ENCODE measurements at places on chromosomes 2 and 18.

DNA sequence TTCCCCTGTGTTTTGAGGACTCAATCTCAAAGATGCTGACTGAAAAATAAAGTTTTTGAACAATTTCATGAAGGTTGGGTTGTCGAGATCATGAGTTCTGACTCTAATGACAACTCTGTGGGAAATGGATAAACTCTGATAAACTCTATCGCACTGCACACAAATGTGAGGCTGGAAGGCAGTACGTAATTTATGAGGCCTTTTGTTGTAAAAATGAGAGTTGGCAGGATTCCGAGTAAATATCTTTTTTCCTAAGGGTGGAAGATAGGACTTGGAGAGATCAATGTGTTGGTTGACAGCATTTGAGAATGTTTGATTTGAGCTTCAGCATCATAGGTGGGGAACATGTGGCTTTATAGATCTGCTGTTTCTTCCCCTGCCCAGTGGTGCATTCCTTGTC, 90.4 kb downstream of the SPTBN1 start:
- DNase-seq = no peak

GRCh38 chr2:73907840-73908452, 15.1 kb downstream of the ACTG2 start:
- DNase-seq = no peak

DNA sequence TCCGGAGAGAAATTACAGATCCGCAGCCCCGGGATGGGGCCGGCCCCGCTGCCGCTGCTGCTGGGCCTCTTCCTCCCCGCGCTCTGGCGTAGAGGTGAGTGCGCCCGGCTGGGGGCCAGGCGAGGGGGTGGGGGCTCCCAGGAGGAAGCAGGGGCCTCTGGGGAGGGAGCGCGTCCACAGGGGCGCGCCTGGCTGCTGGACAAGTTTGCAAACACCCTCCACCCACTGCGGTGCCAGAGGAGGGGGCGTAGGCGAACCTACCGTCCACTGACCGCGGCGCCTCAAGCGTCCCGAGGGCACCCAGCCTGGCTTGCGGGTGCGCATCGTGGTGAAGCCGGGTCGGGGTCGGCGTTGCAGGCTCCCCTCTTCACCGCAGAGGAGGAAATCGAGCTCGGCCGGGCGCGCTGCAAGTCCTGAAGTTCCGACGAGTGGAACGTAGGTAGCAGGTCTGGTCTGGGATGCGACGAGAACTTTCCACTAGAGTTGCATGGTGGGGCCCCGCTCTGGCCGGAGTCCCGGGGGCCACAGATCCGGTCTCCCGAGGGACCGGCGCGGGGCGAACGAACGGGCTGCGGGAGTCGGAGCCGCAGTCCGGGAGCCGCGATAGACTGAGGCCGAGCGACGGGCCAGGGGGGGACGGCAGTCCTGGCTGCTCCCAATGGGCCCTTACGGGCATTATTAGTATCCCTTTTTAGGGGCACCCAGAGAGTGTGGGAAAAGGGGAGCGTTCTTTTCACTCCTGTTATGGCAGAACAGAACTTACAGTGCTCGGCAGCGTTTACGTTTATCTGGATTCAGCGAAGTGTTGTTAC, 502 bp downstream of the MERTK start:
- peak; percentile 18 for DNase-seq

- DNase-seq = no peak
Measured at GRCh38 chr2:231182513-231182899, 15.9 kb upstream of the ARMC9 start.

DNA sequence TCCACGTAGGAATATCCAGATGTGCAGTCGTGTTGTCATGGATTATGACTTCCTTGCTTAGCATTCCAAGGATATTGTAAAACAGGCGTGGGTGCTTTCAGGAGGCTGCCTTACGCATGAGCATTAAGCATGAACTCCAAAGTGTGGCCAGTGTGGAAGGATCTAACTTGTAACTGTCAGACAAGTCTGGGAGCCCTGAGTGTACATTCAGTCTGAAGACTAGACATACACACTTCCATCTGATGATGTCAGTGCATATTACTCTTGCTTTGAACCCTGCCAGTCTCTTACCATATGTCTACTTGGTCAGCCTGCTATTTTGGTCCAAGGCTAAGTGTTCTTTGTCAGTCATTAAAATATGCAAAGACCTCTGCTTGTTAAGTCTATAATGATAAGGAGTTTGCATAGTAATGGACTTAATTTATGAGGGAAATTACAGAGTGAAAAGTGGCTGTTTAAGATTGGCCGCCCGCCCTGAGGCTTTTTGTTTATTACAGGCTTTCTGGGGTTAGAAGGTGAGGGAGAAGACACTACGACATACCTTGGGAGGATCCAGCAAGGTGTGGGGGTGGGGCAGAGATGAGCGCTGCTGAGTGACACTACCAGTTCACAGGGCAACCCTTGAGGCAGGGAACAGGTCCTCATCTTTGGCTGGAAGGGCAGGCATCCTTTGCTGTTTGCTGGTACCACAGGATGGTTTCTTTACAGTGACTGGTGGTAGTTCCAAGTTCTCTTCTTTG, 48.3 kb downstream of the CABLES1 start:
- no peak for DNase-seq

DNA sequence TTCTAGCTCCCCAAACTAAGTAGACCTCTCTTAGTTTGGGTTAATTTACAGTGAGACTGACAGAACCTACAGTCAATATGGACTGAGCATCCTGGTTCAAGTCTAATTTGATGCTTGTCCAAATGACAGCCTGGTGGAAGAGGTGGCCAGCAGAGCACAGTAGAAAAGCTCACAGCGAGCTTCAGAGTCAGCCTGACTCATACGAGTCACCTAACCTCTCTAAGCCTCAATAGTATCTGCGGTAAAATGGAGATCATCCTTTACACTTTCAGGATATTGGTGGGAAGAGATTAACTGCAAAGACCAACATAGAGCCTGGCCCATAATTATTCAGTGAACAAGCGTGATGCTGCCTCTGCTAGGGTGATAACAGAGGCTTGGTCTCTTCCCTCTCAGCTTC, 54.5 kb downstream of the DOCK10 start:
- DNase-seq = no peak

GRCh38 chr2:106115250-106115649, 78.9 kb downstream of the UXS1 start:
- DNase-seq = no peak

DNA sequence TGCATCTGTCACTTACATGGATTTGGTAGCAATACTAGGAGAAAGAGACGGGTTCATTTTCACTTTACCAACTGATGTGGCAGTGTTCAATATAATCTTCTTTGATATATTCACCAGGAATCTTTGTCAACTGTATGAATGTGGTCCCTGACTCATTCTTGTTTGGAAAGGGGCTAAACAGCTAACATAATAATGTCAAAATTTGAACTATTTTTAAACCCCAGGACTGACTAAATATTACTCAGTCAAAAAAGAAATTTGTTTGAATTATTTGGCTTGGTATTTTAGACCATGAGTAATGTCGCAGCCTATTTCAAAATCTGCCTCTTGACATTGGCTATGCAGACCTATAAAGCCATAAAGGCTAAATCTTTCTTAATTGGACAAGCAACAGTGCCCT, 413.7 kb upstream of the RGPD4 start:
- no peak for DNase-seq

GRCh38 chr2:240257940-240258580, 117.6 kb upstream of the OTOS start:
- DNase-seq = no peak

GRCh38 chr2:157172239-157172638, 85.3 kb upstream of the GALNT5 start:
- no peak for DNase-seq

GRCh38 chr2:203059567-203060240, 45.0 kb downstream of the NBEAL1 start:
- DNase-seq = no peak

GRCh38 chr2:12325806-12326205, 390.9 kb upstream of the TRIB2 start:
- DNase-seq = no peak

GRCh38 chr18:75582940-75583339, 155.4 kb upstream of the SMIM21 start:
- no peak for DNase-seq

- DNase-seq = no peak
Measured at GRCh38 chr2:184877909-184878308, 279.6 kb downstream of the ZNF804A start.

GRCh38 chr2:86020984-86021383, 84.7 kb downstream of the POLR1A start:
- no peak for DNase-seq

DNA sequence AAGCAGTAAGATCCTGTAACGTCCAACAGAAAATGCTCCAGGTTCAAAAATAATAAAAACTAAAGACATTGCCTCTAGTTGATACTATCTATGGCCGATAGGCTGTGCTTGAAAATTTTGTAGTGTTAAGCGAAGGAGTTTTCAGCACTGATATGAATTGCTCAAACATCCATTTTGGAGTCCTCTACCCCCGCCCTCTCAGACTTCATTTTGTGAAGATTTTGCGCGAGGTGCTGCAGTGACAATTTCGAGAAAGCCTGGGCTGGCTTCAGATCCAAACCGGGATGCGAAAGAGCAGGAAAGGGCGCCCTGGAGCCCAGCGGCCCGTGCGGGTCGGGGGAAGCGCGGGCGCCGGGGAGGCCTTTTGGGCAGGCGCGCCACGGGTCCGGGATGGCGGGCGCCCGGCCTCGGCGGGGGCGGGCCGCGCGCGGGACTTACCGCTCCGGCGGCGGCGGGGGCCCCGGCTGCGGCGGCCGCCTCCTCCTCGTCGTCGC, 1.8 kb downstream of the SP3 start:
- peak; percentile 27 for DNase-seq

DNA sequence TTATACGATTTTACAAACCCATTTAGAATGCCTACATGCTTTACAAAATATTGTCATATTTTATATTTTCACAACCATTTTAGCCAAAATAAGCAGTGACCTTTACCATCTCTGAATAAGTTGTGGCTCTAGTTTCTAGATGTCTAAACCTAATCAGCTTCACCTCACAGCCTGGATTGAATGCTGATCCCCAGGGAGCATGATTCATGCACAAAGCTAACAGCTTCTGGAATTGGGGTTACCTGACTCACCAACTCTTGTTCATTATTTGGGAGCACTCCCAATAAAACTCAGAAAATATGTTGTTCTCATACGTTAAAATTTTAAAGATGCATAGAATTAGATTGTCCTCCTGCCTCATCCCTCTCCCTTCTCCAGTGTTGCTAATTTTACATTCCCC, 611.7 kb upstream of the NETO1 start:
- no peak for DNase-seq

- no peak for DNase-seq
Measured at GRCh38 chr2:146365041-146365440, 1479.8 kb upstream of the ACVR2A start.

DNA sequence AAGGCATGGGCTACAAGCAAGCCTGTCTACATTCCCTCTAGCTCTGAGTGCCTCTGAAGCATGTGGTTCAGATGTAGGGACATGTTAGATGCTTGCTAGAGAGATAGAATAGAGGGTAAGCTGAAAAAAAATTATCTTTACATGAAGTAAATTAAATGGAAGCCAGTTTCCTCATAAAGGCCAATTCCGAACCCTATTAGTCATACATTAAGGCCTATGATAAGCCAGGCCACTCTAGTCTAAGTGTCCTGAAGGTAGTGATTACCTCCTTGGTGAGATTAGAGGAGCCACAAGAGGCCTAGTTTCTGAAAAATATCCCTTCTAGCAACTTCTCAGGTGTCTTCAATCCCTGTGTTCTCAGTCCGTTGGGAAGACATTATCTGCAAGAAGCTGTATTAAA, 72.4 kb upstream of the NPAS2 start:
- no peak for DNase-seq

DNA sequence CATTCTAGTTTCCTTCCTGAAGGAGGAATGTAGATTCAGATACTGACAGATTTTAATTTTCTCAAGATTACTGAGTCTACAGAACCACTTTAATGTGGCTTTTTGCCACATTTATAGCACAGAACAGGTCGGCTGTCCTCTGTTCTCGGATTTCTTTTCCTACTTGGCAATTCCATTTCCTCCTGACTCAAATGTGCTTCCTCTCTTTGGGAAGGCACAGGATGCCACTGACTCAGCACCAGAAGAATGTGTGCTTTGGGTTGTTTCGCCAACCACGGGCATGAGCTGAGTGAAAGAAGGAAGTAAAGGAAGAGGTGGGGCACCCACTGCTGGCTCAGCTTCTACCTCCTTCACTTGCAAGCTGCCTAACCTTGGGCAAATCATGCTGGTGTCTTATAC, 970.6 kb upstream of the ACVR2A start:
- no peak for DNase-seq

DNA sequence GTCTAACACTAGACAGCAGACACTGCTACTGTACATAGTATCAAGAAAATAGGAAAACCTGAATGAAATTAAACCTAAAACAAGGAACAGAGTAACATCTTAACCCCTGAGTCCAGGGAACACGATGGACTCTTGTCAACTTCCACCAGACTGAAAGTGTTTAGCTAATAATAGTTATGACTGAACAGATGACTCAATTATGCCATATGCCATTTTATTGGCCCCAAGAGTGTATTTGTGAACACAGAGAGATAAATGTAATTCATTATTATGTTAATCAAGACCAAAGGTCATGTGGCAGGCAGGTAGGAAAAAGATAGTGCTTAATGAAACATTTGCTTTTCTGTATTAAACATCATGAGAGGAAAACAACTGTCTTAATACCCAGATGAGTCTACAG, 58.0 kb downstream of the NYAP2 start:
- no peak for DNase-seq

- DNase-seq = no peak
Measured at GRCh38 chr2:200578778-200579177, 7.0 kb upstream of the AOX1 start.

GRCh38 chr2:178277741-178278197, 83.5 kb downstream of the OSBPL6 start:
- no peak for DNase-seq

DNA sequence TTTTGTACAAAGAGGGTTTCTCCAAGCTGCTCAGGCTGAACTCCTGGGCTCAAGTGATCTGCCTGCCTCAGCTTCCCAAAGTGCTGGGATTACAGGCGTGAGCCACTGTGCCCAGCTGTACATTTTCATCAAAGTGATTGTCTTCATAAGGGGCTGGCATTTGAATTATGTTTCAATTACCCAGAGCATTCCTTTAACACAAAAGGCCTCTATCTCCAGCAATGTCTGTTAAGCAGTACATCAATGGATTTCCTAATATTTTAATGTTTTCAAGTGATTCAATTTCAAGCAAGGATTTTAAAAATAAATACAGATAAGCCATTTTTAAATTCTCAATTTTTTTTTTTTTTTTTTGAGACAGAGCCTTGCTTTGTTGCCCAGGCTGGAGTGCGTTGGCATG, 50.9 kb upstream of the AP1S3 start:
- DNase-seq = no peak

DNA sequence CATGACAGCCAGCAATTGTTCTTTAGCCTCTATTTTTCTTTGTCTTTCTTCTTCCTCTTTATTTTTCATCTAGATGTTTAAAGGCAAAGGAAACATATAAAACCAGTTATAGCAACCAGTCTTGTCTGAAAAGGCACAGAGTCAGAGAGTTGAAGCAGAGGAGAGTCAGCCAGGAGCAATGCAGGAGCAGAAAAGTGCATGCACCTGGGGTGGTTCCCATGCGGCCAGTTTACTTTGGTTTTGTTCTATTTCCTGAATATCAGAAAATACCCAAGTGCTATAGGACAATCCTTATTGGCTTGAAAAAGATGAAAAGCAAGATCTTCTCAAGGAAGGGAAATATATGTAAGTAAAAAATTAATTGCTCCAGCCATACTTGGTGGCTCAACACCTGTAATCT, 44.9 kb downstream of the CFAP210 start:
- DNase-seq = no peak

GRCh38 chr18:57831597-57832377, 28.7 kb upstream of the ATP8B1 start:
- DNase-seq = no peak
